ENCODE measurements at places on chromosomes 2 and 18. TPM values are rescaled to one million over a fixed set of nuclear protein-coding genes. Genes with fewer than 3 reads are reported as not detected.

The HOXD1 gene
- not detected for total RNA-seq

The RBM45 gene
- total RNA-seq: 12.7 TPM

The HAAO gene
- 0.35 TPM for total RNA-seq

DNA sequence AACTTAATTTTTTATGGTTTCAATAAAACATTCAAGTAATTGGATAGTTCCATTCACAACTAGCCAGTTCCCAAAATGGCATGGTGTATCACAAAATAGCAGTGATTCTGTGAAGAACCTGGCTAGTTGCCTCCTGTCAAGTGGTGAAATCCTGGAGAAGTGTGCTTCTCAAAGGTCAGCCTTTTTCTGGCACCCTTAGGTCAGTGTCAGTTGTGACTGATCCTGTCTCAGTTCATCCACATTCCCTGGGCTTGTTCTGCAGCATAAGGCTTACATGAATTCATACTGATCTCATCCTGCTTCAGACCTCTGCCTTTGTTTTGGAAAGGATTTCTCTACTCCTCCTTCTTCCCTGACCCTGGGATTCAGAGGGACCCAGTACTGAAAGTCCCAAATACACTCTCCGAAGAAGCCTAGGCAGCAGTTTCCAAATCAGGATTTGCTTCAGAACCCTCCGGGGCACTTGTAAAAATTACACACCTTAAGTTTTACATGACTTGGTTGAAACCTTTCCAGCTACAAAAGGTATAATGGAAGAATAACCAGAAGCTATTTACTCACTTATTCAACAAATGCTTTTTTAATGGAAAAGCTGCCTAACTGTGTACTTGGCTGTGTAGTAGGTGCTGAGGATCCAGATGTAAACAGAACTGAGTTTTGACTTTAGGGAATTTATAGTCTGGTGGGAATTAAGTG is 11.0 kb downstream of the MAP3K20 start:
- H3K4me1 ChIP-seq: no peaks in the 10 kb centered on the region
- H3K27me3 ChIP-seq: no peaks in the 10 kb centered on the region
- H3K4me3 ChIP-seq: no peak overlapping the region

- no peaks in the 10 kb centered on the region for H3K36me3 ChIP-seq
- peaks cover 14% of the 10 kb centered on the region for H3K4me1 ChIP-seq
- no peak overlapping the region for H3K4me3 ChIP-seq
- no peak overlapping the region for H3K27ac ChIP-seq
- DNase-seq: no peak
Observed at GRCh38 chr2:30627151-30627550, 180.1 kb downstream of the CAPN13 start.

GRCh38 chr2:72994991-72995380 is 76.5 kb downstream of the SFXN5 start:
- no peak overlapping the region for H3K27ac ChIP-seq
- H3K36me3 ChIP-seq: no peaks in the 10 kb centered on the region
- no peak for DNase-seq
- no peaks in the 10 kb centered on the region for H3K27me3 ChIP-seq
- no peak overlapping the region for H3K4me3 ChIP-seq

DNA sequence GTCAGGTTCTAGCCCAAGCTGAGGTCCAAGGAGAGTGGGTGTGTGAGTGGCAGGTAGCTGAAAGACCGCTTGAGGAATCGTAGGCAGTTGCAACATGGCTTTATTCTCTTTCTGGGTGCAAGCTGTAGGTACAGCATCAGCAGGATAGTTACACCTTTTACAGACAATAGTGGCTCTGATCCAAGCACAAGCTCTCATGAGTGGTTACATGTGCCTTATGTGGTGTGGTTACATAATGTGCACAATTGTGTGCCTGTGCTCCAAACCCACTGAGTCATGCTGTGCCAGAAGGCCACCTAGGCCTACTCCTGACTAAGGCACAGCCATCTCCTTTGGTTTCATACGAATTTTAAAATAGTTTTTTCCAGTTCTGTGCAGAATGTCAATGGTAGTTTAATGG is 227.6 kb downstream of the SATB2 start:
- no peaks in the 10 kb centered on the region for H3K4me1 ChIP-seq
- no peak overlapping the region for H3K4me3 ChIP-seq
- H3K36me3 ChIP-seq: no peaks in the 10 kb centered on the region

Data from CD8-positive, alpha-beta memory T cell (primary cell).